ENCODE measurements at places on chromosomes 16 and 17.

- peak; percentile 66 for DNase-seq
These were observed 2.0 kb upstream of the BRICD5 start for GRCh38 chr16:2212362-2213324.

- no peak for DNase-seq
These were observed 20.7 kb upstream of the LRRC37A start for GRCh38 chr17:46274238-46274637.

DNA sequence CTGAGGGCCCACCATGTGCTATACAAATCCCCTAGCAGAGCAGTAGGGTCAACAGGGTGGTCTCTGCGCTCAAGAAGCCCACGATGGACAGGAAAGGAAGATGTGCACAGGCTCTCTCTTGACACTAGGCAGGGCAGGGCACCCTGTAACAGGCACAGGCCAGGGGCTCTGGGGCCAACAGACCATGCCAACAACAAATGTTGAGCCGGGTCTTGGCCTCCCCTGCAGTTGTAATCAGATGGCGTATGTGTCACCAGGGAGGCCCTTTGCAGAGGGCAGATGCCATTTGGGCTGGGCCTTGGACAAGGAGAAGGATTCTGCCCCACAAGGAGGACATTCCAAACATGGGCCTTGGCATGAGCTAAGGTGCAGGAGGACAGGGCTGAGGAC is 5.3 kb downstream of the TRPV1 start:
- no peak for DNase-seq

DNA sequence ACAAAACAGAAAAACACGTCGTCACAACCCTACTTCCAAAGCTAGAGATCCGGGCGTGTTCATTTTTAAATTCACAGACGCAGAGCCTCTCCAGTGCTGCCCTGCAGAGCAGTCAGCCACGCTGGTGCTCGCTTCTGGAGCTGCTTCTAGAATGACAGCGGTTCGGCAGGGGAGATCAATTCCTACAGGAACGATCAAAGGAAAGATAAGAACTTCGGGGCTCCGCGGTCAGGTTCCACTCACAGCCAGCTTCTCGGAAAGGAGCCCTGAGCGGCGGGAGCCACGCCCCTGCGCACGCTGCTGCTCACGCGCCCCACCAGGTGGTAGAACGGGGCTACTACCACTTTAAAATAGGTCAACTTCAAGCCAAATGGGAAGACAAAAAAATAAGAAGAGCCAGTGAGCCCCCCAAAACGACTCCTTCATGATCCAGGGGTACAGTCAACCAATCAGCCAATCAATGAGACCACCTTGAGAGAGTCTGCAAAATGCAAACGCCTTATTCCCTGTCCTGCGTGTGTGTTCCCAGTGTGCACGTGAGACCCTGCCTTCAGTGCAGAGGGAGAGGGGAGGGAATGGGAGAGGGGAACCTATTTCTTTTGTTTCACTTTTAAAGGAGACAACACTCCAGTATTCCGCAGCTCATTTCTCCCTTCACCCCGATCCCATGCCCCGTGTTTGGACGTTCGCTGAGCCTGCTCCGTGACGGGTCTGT is 209.7 kb downstream of the RBFOX3 start:
- DNase-seq = peak; percentile 52

DNA sequence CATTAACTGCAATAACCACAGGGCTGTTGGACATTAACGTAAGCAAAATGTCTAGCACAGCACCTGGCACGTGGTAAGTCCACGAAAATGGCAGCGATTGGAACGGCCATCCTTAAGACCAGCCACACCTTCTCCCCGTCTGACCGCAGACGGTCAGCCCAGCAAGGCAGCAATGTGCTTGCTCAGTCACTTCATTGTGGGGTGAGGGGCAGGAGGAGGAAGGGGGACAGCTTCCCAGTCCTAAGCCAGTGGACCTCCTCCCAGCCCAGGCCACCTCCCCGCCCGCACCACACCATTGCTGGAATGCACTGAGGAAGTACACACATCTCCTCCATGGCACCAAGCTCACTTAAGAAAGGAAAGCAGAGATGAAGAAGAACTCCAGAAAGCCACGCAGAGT is 8.6 kb upstream of the MYLK3 start:
- DNase-seq = no peak

DNA sequence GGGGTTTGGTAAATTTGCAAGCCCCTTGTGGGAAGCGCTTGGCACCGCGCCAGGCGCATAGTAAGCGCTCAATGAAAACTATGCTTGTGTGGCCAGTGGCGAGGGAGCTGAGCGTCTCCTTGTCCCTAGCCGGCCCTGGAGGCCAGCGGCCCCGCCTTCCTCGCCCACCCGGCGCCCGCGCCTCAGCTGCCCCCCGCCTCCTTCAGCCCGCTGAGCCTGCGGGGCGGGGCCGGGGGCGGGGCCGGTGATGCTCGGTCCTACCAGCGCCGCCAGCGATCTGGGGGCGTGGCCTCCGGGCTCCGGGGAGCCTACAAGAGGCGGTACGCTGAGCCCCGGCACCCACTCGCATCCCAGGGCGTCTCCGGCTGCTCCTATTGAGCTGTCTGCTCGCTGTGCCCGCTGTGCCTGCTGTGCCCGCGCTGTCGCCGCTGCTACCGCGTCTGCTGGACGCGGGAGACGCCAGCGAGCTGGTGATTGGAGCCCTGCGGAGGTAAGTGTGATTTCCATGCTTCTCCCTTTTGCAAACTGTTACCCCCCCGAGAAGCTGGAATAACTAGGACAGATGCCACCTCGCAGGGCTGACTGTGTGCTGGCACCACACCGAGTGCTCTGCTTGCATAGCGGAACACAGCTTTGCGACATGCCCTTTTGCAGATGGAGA is at the start of gene CRISPLD2:
TSS of gene CRISPLD2 (plus strand) at position 342 of the 661 bp plus-strand sequence. CDS start 18,511 bp downstream, outside the sequence.
- DNase-seq = peak; percentile 90

GRCh38 chr17:73591296-73592078 is 52.8 kb downstream of the SDK2 start:
- DNase-seq = no peak

DNA sequence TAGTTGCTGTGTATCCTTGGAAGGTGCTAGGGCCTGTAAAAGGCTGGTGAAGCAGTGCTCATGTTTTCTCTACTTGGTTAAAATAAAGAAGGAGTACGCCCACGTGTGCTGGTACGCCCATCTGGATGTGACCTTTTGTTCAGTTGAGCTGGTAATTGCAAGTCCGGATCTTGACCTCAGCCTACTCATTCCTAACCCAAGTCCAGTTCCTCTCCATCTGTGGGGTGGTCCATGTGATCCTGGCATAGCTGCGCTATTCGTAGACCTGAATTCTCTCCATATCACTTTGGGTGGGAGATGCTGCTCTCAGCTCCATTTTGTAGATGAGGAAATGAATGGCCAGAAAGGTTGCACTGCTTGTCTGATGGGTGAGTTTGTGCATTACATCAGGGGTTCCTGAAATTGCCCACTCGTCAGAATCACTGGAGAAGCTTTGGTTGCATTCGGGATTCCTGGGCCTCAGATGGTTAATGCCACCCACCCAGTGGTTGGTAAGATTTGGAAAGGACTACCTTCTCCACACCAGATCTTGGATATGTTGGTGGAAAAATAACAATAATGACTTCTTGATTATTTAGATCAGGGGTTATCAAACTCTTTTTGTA is 328.8 kb downstream of the CPPED1 start:
- no peak for DNase-seq

GRCh38 chr17:77471984-77472461 is 331.3 kb downstream of the SEC14L1 start:
- DNase-seq = no peak

DNA sequence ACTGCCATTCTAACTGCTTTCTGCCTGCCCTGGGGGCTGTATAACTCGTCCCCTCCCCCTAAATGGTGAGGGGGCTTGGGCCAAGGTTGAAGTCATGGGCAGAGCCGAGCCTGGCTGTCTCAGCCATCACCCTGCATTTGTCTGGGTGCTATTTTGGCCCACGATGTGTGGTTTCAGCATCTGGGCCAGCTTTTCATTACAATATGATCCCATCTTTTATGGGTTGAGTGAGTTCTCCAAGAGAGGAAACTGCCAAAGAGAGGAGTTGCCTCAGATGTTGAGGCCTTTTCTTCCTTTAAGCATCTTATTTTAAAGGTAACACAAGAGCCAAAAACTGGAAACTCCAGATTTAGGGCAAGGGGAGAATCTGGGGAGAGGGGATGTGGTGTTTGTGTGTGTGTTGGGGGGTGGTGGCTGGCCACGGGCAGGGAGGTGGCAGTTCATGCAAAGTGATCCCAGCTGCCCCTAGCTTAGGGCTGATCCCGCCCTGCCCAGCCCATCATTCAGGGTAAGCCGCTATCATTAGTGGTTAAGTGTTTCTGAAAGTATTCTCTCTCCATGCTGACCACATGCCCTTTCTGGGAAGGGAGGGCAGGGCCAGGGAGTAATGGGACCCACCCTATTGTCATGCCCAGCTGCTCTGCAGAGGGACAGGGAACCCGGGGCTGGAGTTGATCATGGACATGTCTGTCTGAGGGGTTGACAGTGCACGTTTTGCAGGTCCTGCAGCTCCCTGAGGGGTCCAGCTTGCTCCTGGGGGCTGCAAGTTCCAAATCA is 83.2 kb upstream of the CLEC18A start:
- no peak for DNase-seq

DNA sequence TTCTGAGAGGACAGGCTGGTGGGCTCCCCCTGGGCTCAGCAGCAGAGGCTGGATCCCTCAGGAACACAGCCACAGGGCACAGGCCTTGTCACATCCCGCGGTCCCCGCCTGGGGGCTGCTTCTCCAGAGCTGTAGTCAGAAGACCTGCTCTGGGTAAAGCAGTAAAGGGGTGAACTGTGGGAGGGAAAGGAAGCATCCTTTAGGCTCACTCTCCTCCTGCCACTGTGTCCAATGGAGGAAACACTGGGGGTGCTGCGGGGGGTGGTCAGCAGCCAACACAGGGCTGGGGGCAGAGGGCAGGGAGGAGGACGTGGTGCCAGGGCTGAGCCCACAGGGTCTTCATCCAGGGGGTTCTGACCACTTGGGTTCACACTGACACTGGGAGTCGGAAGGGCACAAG is 5.0 kb upstream of the SLC38A8 start:
- DNase-seq = no peak

DNA sequence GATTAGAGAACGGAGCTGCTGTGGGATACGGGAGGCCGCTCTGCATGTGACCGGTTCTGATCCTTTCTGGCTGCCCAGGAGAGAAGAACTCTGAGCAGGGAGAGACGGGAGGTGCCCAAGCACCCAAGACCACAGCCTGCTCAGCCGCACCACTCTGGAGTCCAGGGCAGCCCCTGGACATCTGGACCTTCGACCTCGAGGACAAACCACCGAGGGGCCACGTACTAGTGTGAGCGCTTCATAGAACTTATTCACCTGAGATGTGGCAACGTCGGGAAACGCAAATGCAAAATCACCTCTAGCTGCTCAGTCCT is 5.9 kb downstream of the RNF166 start:
- DNase-seq = no peak

DNA sequence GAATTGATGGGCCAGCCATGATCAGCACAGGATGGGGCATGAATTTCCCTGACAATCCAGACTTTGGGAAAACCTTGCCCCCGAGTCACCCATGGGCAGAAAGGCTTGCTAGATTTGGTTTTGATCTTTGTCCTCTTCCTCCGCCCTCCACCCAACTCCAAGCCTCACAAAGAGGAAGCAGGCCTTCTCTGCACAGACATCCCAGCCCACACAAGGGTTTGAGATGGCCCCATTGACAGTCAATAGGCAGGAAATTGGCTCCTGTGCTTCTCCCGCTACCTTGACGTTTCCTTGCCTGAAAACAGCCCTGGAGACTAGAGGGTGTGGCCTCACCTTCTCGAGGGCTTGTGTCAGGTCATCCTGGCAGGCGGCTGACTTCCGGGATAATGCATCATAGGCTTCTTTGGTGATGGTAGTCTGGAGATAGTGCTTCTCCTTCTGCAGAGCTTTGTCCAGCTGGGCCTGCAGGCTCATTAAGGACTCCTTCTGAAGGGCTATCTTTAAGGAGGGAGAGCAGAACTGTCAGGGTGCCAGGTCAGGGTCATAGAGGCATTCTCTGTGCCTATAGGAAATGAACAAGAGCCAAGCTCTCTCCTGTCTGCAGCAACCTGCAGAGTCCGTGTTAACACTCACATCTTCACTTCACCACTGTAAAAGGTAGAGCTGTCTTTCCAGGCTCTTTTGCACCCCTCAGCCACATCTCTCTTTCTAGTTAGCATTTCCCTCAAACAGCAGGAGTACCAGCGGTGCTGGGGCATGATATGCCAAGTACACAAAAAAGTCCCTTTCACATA is 32.2 kb downstream of the DHX38 start:
- DNase-seq = no peak

- no peak for DNase-seq
These were observed 19.3 kb downstream of the TENT4B start for GRCh38 chr16:50172195-50172922.

GRCh38 chr17:60819447-60820130 is 141.9 kb downstream of the BCAS3 start:
- DNase-seq = no peak

DNA sequence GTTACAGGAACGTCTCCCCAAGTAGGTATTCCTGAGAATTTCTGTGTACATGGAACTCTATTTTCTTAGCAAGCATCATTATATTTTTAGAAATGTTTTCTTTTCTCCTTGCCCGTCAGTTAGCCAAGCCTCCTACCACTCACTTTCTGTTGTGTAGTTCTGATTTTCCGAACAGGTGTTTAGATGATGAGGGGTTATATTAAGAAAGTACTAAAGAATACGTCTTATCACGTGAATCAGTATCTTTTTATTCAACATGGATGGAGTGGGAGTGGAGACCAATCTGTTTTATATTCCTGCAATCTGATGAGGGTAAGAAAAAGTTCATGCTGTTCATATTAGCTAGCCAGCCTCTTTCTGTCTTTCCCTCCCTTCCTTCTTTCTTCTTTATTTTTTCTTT is 29.4 kb downstream of the MSI2 start:
- DNase-seq = no peak

GRCh38 chr16:53945996-53946395 is 242.0 kb downstream of the FTO start:
- DNase-seq = peak; percentile 10

GRCh38 chr17:4518901-4519300 is 20.2 kb downstream of the SPNS2 start:
- DNase-seq = no peak

GRCh38 chr17:72118335-72119076 is 2.3 kb upstream of the SOX9 start:
- peak; percentile 54 for DNase-seq

GRCh38 chr17:63930951-63931575 is 1.1 kb downstream of the CD79B start:
- DNase-seq = no peak

DNA sequence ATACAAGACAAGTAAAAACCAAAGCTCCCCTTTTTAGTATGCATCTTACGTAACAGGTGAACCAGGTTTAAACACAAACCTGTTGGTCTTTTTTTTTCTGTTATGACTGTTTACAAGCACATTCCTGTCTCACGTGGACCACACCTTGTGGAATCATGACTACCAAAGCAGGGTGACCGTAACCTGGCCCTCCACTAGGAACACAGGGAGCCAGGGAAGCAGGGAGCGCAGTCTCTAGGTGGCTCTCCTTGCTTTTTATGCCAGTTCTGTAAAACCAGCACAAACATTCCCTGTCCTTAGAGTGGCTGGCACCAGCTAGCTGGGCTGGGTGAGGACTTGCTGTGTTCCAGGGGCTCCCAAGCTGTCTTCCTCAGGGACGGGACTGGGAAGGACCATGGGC is 44.1 kb downstream of the DDX19A start:
- DNase-seq = no peak

GRCh38 chr17:74513987-74514631 is 17.2 kb downstream of the CD300LB start:
- peak; percentile 93 for DNase-seq
